ENCODE measurements at places on chromosomes 4 and X. TPM values are rescaled to one million over a fixed set of nuclear protein-coding genes. Genes with fewer than 3 reads are reported as not detected.

The RP2 gene
- 7.9 TPM for polyA plus RNA-seq

DNA sequence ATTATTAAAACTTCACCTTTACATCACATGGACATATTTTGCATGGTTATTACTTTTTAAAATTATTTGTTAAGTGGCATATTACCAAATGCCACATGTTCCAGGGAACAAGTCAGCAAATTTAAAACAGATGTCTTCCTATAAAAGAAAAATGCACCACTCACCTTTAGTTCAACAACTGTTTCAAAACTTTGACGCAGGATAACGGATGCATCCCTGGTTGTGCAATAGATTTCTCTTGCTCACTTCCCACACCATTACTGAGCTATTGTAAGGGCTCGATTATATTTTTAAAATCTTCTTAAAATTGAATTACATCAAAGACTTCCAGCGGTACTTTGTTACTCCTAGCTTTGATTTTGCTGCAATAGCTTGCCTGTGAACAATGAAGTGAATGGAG lies 93.0 kb upstream of the ARHGAP24 start:
- no peak overlapping the region for H3K4me3 ChIP-seq
- H3K36me3 ChIP-seq = no peaks in the 10 kb centered on the region
- H3K27ac ChIP-seq = no peak overlapping the region
- no peaks in the 10 kb centered on the region for H3K4me1 ChIP-seq
- no peak for DNase-seq
- H3K27me3 ChIP-seq = no peaks in the 10 kb centered on the region

DNA sequence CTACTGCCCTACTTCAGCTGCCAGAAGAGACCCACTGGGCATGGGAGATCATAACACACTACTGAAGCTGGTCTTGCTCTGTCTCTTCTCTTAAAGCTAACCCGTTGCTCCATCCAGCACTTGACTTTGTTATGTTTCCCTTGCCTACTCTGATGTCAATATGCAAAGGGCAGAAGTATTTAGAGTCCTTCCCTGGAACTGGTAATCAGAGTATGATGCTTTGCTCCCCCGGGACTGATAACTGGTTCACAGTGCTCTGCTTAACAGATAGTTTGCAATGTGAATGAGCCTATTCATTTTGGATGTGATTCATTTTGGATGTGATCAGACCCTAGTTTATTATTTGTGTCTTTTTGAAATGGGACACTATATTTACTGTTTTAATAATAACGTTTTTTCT lies 12.3 kb upstream of the UCP1 start:
- H3K27ac ChIP-seq = no peak overlapping the region
- DNase-seq = no peak
- no peaks in the 10 kb centered on the region for H3K4me1 ChIP-seq
- no peak overlapping the region for H3K4me3 ChIP-seq
- H3K36me3 ChIP-seq = no peaks in the 10 kb centered on the region

- H3K27me3 ChIP-seq = no peaks in the 10 kb centered on the region
- no peaks in the 10 kb centered on the region for H3K4me1 ChIP-seq
- H3K36me3 ChIP-seq = no peaks in the 10 kb centered on the region
These were observed 1038.0 kb downstream of the PCDH19 start for GRCh38 chrX:99371976-99372595.
